OCI-LY7 (cell line): ENCODE measurements at places on chromosomes 3 and 15. TPM values are rescaled to one million over a fixed set of nuclear protein-coding genes. Genes with fewer than 3 reads are reported as not detected.

GRCh38 chr15:90037961-90038631 lies 37.0 kb downstream of the ZNF710 start:
- DNase-seq: no peak

DNA sequence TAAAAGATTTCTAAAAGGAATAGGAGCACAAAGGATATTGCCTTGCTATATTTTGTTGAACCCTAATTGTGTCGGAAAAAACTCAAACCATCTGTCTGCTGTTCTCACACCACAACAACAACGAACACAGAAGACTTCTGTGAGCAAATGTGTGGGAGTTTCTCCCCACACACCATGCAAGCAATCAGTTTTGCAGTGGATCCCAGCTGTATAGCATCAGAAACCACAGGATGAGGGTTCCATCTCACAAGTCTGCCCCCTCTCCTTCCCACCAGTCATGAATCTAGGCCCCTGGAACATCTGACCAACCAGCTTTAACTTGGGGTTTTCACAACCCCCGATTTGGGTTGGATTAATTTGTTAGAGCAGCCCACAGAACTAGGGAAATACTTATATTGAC lies 91.3 kb upstream of the SLC4A7 start:
- no peak for DNase-seq

DNA sequence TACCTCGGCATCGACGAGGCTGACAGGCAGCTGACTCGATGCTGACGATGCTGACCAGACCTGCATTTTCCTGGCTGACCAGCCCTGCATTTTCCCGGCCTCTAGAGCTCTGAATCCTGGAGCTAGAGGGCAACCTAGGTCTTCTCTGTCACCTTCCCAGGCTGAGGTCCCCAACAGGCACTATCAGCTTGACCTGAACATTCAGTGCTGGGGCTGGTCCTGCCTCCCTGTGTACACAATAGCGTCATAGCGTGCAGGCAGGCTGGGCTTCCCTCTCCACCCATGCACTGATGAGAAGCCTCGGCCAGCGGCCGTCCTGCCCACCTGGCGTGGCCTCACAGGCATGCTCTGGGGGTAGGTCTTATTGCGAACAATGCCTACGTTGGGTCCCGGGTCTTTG lies 62.3 kb upstream of the SNRPA1 start:
- no peak for DNase-seq

The IMPG2 gene
- not detected in 2 replicates for total RNA-seq

DNA sequence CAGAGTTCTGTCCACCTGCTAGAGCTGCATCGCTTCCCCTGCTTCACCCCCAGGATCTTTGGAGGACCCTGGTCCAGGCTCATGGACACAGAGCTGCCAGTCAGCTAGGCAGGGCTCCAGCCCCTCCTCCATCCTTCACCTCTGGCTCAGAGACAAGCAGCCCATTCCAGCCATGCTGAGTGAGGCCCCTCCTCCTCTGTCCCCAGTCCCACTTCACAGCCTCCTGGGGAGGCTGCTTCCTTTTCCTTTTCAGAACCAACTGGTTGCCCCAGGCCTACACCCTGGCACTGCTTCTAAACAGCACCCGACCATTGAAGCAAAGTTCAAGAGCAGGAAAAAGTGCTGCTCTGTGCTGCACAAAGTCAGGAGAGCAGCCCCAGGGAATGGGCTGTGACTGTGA lies 22.2 kb downstream of the IQSEC1 start:
- DNase-seq: no peak

DNA sequence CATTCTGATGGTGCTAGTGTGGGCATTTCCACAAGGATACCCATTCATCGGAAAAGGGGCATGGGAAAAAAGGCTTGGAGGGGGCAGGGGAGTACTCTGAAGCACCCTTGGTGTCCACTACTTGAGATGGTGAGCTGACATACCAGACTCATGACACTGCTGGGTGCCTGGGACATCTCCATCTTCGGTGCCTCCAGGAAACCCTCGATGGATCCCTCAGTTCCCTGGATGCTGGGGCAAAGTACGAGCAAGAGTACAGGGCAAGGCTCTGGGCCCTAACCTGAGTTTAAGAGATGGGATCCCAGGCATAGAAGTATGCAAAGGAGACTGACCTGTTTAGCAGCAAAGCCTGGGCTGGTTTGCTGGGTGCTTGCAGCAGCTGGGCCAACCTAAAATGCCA lies 5.2 kb upstream of the IP6K1 start:
- DNase-seq: no peak

DNA sequence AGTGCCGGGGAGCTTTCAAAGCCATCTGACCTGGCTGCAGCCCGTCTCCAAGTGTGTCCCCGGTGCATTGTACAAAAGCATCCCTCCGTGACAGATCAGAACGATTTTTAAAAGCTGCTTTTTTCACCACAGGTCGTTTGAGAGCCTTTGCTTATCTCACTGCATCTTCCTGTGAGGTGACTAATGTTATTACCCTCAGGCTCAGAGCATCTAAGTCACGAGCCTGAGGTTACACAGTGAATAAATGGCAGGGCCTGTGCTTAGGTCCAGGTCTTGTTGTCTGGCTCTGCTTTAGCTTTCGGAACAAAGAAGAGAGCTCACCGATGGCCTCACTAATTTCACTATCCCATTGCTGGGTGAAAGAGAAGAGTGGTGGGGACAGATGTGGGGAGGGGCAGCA lies 83.3 kb downstream of the SEC22A start:
- DNase-seq: no peak
